ENCODE measurements at places on chromosomes 6 and 20.
A peak's percentile ranks its signal among the peaks of the same experiment; 100 is the strongest.

DNA sequence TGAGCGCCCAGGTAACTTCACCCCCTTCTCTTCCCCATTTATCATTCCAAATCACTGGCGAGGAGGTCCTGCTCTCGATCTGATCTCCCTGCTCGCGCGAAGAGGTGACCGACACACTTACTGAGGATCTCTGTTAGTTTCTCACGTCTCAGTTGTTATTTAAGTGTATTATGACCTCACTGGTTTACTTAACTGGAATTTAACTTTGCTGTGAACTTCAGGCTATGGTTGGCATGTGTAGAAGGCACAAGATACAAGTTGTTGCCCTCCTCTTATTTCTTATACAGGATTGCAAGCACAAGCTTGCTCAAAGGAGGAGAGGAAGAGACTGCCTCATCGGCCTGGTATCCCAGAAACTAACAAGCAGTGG lies 1.2 kb downstream of the RNF217 start:
- DNase-seq = no peak

GRCh38 chr6:10393544-10394225 lies 21.2 kb downstream of the TFAP2A start:
- no peak for DNase-seq

GRCh38 chr20:20495729-20496503 lies 128.0 kb downstream of the INSM1 start:
- DNase-seq = no peak

DNA sequence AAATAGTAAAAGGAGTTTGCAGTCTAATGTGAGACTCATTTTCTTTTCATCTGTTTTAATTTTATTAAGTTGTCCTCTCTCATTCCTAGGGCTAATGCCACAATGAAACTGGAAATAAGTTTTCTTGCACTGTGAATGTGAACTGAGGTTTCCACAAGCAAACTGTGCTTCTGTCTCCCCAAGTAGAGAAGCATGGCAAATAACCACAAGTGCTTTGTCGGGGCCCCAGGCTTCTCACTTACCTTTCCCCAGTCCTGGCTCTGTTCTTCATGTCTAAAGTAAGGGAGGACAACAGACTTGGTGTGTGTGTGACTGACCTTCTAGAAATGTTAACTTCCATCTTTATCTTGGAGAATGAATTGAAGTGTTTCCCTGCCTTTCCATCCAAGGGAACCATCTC lies 80.8 kb downstream of the CBFA2T2 start:
- DNase-seq = no peak

- DNase-seq = no peak
Measured at GRCh38 chr20:8078528-8078914, 53.5 kb upstream of the PLCB1 start.

DNA sequence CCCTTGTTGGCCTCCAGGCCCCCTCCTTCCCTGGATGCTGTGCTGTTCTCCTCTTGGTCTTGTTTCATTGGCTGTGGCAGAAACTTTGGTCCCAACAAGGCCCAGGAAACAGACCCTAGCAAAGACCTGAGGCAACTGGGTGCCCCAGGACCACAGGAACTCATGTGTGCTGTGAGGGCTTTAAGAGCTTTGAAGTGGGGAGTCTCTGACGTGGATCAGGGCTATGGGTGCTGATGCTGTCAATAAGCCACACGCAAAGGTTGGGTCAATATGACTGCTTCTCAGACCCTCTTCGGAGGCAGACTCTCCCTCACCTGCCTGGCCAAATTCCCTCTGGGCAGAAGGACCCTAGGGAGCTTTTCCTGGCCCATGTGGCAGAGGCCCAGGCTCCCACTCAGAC lies 91.5 kb upstream of the MLN start:
- no peak for DNase-seq

DNA sequence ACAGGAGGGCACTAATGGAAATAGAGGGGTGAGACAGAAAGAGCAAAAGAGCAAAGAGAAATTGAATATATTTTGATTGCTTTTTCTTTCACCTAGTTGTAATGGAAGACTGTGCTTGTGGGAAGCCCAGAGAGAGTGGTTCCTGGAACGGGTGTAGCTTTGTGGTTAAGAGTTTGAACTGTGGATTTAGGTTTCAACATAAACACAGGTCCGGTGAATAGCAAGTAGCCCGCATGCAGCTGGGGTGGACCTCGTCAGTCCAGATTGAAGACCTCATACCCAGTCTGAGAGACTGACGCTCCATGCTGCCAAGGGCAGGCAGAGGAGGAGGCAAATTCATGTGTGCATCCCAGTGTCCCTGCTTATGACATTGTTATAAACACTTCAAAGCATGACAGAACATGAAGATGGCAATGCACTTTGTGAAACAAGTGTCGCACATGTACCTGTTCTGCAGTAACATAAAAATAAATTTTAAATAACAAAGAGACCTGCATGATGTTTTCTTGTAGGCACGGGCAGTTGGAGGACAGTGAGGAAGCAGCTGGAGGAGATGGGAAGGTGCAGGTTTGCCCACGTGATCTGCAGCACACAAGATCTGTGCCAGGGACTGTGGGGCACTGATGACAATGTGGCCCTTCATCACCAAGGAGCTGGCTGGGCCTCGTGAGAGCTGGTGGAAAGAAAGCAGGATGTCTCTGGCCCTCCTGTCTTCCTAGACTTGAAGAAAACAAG lies 220.5 kb upstream of the SSTR4 start:
- no peak for DNase-seq

GRCh38 chr6:15534974-15535373 lies 127.9 kb downstream of the DTNBP1 start:
- DNase-seq = no peak

DNA sequence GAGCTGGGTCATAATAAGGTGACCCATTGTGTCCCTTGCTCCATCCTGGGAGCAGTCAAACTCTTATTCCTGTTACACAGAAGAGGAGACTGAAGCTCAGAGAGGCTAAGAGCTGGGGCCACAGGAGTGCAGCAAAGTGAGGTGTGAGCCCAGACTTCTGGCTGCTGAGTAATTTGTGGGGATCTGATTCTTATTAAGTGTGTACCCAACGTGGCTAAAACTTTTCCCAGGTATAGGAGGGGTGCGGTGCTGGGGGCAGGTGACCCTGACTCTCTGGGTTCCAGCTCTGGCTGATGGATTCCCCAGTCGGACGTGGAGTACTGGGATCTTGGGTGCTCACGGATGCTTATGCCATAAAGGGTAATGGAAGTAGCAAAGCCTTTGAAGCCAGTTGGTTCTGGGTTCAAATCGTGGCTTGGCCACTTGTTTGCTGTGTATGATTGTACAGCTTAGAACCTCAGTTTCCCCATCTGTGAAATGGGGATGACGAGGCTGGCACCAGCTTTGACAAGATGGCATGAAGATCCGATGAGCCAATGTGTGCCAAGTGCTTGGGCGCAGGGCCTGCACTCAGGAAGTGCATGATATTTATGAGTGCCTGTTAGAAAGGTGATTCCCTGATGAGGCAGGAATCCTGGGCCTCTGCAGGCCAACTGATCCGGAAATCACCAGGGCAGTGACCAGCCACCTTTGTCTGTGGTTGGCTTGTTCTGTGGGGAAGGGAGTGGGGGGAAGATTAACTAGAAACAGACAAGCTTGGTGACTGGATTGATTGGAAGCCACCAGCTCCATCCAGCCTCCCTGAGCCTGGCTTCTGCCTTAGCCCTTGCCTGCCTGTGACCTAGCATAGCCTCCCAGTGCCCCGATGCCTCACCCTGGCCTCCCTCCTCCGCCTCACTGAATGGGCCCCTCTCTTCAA lies 6.0 kb downstream of the SRC start:
- DNase-seq = no peak

DNA sequence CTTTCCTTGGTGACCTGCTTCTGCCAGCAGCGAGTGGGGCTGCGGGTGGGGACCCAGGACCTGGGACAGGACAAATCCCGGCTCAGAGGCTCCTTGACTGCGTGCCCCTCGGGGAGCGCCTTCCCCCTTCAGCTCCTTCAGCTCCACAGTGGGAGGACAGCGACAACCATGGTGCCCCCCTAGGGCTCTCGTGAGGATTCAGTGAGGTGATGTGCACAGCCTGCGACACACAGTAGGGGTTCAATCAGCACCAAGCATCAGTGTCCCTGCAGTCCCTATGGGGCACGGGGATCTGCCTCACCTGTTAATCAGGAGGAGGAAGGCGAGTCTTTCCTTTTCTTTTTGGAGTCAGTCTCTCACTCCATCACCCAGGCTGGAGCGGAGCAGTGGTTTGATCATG lies 209.2 kb downstream of the PREX1 start:
- no peak for DNase-seq

- DNase-seq = no peak
Measured at GRCh38 chr6:52164319-52165094, 21.7 kb upstream of the IL17A start.

- no peak for DNase-seq
Measured at GRCh38 chr20:25481235-25481917, 73.9 kb downstream of the GINS1 start.

DNA sequence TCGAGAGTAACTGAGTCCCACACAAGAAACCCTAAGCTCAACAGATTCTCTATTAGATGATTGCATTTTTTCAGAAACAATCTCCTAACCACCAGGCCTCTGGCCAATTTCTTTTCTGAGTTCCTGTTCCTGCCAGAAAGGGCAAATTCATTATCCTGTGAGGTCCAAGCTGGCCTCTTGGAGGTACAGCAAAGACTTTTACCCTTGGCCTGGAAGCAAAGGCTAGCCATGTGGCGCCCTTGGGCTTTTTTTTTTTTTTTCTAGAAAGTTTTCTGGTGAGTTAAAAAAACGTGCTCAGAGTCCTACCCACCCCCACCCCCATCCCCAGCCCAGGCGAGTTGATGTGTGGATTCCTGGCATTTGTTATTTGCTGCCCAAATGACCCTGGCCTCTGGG lies 59.0 kb upstream of the EEF1A1 start:
- DNase-seq = no peak

DNA sequence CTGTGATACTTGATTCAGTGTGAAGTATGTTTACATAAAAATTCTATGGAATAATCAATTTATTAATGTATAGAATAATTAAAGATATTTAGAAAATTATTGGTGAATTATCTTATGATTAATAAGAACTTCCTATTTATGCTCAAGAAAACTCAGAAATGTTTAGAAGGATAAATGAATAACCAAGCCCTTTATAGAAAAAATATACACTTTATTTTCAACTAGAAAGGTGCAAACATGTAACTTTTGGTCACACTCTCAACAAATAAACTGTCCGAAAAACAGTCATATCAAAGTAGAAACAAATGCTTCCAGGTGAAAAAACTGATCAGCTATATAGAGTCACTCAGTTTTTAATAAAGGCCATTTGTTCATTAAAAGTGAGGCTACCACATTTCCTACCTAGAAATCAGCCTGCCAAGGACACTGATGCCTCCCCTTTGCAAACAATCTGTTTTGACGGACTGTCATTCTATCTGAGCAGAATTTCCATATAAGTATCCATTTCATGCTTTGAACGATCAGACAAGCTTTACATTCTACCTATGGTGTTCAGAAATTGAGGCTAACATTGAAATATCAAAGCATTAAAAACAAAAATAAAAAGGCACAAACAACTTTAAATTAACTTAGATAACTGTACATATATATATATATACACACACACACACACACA lies 3.0 kb downstream of the CCN2 start:
- no peak for DNase-seq

GRCh38 chr6:98514073-98514720 lies 320.2 kb upstream of the POU3F2 start:
- DNase-seq = no peak

DNA sequence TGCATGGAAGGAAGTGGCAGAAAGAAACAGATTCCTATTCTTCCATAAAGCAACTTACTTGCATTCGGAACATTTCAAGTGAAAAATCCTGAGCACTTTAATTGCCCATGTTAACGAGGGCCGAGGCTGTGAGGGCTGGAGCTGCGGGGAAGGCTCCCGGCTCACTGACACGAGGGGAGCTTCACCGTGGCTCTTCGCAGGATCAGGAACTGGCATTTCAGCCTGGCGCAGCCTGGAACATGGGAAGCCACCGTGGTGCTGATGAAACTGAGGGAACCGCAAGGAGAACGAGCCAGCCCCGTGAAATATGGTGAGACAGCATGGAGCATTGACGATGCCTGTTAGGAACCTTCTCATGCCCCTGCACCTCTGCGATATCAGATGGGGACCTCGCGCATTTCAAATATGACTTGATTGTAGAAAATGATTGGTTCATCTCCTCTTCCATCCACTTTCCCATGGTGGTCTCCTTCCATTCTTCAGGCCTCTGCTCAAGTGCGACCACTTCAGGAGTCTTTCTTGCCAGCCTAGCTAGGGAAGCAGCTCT lies 236.9 kb downstream of the TBXT start:
- no peak for DNase-seq

DNA sequence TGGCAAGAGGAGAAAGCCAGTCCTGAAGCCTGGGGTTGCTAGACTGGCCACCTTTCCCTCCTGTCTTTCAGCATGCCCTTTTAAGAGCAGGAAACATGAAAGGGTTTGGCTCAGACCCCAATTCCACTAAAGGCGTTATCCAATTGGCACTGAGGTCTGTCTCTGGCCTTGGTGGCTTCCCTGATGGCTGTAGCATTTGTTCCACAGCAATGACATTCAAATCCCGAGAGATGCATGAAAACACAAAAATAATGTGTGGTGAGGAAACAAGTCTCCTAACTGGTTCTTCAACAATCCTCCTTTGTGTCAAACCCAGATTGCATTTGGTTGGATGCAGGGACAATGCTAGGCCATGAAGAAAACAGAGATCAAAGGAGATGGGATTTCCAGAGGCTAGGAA lies 56.5 kb upstream of the ADTRP start:
- no peak for DNase-seq

DNA sequence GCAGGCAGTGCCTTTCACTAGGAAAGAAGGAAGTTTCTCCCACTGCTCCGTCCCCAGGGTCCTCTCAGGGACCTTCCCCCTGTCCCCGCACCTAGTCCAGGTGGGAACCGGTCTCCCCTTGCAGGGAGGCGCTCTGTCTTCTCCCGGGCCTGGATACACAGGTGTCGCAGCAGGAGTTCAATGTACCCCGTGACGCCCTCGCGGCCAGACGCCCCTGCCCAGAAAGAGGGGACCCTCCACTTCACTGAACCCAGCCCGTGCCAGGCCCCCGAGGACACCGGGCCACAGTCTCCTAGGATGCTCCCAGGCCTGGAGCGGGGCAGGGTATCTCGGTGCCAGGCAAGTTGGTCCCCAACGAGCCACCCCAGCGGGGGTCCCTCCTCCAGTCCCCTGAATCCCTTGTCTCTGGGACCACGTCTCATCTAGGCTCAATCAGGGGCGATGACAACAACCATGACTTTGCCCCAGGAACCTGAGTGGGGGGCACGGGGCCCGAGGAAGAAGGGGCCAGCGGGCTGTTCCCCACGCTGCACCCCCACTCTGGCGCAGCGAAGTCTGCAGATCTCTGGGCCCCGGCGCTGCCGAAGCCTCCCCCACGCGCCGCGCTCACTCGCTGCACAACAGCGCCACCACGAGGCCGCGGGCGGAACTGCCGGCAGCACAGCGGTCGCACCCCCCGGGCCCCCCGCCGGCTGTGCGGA lies 103.0 kb downstream of the EDN3 start:
- DNase-seq = peak; percentile 67

DNA sequence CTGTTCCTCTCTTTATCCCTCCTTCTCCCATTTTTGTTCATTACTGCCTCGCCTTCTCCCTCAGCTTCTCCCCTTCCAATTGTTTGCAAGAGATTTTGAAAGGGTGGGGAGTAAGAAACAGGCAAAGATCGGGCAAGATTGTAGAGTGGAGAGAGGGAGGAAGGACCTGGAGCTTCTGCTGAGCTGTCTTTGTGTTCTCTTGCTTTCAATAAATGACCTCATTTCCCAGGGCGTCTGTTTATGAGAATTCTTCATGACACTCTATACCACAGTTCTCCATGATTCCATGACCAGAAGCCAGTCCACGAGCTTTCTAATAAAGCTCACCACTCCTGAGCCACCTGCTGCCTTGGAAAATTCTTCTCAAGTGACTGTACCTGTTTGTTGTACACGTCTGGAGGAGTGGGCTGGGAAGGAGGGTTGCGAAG lies 50.0 kb upstream of the PLEKHG1 start:
- DNase-seq = no peak

Data from activated CD4-positive, alpha-beta T cell treated with anti-CD3 and anti-CD28 coated beads for 1 hour (primary cell).